ENCODE measurements at places on chromosomes 4 and X.

DNA sequence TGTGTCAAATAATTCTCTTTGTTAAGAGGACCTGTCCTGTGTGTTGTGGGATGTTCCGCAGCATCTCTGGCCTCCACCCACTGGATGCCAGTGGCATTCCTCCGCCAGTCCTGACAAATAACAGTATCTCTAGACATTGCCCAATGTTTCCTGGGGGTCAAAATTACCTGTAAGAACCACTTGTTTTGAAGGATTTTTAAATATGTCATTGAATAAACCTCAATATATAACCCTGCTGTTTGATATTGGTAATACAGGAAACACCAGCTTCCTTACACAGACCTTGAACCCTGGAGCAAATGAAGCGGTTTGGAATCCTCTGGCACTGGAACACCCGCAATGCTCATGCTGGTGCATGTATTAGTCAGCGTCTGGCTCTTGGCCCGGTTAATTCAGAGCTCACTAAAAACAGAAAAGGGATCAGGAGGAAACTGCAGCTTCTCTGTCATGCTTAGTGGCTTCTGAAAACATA lies 101.3 kb downstream of the TBL1X start:
- DNase-seq: peak; percentile 82

GRCh38 chr4:143188136-143189088 lies 3.7 kb downstream of the USP38 start:
- no peak for DNase-seq

DNA sequence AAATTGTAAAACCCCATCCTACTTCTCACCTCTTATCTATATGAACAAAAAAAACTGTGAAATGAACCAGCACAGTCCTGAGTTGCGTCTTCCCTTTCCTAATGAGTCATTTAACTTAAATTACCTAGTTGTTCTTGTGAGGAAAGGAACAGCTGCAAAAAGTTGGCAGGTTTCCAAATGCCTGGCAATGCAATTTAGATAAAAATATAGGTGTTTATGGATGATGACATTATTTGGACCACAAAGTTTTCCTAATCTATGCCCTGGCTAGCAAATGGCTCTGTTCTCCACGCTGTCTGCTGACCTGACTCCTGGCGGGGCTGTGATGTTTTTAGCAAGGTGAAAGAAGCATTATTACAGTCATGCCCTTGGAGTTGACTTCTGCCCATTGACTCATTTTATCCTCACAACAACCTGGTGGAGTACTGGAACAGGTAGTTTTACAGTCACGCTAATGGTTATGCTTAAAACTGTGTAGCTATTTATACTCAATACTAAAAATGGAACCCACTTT lies 29.8 kb upstream of the RELL1 start:
- DNase-seq: no peak

DNA sequence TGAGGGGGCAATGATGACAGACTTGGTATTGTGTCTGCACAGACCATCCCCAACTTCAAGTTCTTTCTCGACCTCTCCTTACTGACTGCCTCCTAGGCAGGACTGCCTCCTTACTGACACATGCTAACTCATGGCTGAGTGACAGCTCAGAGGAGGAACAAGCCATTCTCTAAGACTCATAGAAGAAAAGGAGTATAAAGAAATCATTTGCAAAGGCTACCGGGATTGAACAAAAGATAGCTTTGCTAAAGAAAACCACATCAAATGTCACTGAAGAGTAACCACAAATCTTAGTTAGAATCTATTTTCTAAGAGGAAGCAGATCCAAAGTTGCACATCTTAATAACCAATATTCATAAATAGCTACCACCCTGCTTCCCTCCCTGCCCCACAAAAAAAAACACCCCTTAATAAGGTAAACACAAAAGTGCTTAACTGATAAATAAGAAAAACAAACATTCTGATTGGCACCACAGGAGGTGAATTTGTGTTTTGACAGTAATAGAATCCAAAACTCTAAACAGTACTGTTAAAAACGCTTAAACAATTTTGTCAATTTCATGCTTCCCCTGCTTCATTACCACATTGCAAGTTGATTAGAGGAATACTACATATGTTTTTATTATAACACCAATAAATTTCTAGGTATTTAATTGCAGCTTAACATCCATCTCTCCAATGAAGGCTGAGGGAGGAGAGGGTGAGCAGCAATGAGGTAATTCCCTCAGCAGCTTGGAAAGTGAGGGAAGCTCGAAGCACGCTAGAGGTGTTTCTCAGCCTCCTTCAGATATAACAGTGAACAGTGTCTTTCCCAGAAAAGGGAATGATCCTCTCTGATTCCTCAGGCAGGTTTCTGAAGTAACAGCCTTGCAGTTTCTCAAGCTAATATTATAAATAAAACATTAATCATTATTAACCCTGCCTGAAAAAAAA lies 160.0 kb downstream of the HNRNPD start:
- no peak for DNase-seq

DNA sequence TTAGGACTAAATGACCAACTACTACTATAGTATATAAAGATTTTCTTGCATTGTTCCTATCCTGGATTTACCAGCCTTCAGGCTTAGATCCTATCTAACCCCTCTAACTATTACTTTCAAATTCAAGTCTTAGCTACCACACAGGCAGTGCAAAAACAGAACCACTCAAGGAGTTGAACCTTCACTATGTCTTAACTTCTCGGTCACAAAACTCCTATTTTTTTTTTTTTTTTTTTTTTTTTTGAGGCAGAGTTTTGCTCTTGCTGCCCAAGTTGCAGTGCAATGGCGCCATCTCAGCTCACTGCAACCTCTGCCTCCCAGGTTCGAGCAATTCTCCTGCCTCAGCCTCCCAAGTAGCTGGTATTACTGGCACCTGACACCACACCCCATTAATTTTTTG lies 6.3 kb upstream of the FAM200B start:
- DNase-seq: no peak

DNA sequence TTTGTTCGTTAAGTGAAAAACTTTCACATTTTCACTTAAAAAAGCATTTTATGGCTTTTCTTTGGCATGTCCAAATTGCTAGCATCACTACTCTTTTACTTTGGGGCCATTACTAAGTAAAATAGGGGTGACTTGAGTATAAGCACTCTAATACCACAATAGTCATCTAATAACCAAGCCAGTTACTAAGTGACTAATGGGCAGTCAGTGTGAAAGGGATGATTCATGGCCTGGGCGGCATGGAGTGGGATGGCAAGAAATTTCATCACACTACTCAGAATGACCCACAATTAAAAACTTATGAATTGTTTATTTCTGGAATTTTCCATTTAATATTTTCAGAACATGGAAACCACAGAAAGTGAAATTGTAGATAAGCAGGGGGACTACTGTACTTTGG lies 60.9 kb downstream of the BMP15 start:
- DNase-seq: peak; percentile 65

- DNase-seq: no peak
These were observed 252.8 kb upstream of the SLC7A11 start for GRCh38 chr4:138494931-138495330.

DNA sequence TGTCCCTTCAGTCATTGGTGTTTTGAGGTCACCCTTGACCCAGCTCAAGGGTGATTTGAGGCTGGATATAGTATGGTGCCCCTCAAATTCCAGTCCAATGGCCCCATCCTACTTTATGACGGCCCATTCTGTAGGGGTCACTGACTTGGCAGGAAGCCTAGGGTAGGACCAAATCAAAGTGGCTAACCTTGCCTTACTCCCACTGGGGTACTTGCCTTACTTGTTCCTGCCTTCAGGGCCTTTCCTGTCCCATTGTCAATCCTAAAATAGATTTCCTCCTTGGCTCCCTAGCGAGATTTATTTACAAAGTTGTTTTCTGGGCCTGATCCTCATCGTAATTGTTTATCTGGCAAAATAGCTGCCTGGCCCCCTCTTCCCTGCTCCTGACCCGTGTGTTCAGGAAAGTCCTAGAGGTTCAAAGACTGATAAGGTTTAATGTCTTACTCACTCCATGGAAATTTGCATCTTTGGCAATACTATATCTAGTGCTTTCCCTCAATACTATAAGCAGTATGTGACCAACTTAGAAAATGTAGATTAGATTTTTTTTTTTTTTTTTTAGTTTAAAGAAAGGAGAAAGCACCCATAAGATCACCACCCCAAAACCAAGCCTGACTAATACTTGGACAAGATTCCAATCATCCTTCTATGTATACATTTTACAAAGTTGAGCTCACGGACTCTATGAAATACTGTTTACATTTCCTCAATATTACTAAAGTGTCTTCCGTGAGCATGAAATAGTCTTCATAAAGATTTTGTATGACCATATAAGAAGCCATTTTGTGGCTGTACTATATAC lies 44.8 kb downstream of the MSN start:
- DNase-seq: no peak

DNA sequence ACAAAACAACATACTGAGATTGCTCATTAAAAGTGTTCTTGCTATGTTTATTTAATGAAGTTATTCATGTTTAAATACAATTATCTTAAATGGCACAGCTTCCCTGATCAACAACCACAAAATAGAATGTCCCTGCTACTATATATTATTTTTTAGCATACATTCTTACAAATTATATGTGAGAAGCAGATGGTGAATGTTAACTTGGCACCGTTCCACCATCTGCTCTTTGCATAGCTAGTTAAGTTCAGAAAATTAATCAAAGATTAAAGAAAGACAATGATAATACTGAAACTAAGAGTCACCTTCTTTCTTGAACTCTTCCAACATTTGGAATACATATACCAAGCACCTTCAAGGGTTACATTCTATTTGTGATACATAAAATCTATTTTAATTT lies 94.2 kb downstream of the PPP3CA start:
- DNase-seq: no peak

DNA sequence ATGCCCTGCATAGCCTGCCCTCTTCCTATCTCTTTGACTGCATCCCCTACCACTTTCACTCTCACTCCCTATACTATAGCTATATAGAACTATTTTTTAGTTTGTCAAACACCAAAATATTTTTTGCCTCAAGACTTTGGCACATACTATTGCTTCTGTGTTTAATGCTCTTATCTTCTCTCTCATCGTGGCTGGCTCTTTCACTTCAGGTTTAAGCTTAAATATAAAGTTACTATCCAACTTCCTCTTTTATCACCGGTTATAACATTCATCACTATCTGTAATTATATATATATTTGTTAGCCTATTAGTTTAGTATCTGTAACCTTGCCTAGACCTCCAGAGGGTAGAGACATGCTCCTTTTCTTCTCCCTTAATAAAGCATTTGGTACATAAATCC lies 11.5 kb upstream of the HMGB2 start:
- no peak for DNase-seq

- no peak for DNase-seq
These were observed 1.6 kb downstream of the SPARCL1 start for GRCh38 chr4:87527431-87528220.

- DNase-seq: no peak
These were observed 91.4 kb downstream of the CLNK start for GRCh38 chr4:10593130-10593529.

DNA sequence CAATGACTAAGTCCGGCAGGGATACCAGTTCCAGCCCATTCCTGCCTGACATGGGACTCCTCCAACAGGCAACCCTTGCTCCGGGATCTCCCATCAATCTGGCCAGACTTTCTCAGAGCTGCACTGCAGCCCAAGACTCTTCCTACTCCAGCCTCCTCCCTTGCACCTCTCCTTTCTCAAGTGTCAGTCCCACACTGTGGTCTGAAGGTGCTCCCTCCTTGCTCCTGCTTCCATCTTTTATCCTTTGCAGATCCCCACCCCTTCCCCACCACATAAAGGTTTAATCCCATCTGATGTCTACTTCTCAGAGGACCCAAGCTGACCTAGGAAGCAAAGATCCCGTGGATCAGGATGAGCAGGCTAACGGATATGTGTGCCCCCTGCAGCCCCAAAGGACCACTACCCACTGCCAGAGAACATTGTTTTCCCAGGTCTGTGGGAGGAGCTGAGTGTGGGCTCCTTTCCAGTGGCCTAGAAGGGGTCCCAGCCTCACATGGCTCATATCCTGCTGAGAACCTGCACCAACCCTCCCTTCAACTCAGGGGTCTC lies 33.3 kb upstream of the XPNPEP2 start:
- no peak for DNase-seq

DNA sequence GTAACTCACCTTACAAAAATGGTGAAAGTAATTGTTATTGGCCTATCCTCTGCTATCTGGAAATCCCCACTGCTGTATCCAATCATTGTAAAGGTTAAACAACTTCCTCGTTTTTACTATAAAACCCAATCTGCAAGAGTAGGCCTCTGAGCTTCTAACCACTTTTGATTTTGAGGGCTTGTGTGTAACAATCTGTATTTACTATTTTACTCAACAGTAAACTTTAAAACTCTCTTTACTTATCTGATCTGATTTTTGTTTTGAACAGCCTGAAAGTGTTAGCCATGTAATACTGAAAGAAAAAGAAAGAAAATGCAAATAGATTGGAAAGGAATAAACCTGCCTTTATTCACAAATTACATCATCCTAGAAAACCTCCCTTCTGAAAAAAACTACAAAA lies 63.1 kb downstream of the SLC10A7 start:
- DNase-seq: no peak

DNA sequence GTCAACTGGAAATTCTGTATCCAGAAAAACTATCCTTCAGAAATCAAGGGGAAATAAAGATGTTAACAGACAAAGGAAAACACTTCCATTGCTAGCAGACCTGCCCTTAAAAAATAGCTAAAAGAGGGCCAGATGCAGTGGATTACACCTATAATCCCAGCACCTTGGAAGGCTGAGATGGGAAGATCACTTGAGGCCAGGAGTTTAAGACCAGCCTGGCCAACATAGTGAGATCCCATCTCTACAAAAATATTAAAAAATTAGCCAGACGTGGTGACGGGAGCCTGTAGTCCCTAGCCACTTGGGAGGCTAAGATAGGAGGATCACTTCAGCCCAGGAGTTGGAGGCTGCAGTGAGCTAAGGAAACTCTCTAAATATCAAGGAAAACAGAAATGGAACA lies 67.4 kb downstream of the CNOT6L start:
- DNase-seq: no peak

- no peak for DNase-seq
These were observed 9.1 kb upstream of the MAN2B2 start for GRCh38 chr4:6565691-6566390.

DNA sequence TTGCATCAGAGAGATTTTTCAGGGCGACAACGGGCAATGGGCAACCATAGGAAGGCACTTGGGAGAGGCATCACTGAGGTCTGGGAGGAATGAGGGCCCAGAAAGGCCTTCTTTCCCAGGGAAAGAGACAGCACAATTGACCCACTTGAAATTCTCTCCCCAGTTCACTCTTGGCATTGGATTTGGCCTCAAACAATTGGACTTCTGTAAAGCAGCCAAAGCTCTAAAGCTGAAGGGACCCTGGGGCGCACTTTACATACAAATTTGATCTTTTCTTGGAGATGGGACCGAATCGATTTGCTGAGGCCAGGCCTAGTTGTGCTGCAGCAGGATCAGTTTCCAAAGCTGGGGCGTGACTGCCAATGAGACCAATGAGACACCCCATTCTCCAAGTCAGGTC lies 3.2 kb downstream of the ARHGAP36 start:
- DNase-seq: no peak

GRCh38 chr4:28177641-28178040 lies 1317.0 kb downstream of the STIM2 start:
- no peak for DNase-seq

Data from RCC 7860 (cell line).